Activated CD4-positive, alpha-beta T cell treated with anti-CD3 and anti-CD28 coated beads, Interleukin-2, amount 10 ng/mL, durations not matched to agents 24 days and 14 days (primary cell): ENCODE measurements at places on chromosomes 7 and 10.
A peak's percentile ranks its signal among the peaks of the same experiment; 100 is the strongest.

DNA sequence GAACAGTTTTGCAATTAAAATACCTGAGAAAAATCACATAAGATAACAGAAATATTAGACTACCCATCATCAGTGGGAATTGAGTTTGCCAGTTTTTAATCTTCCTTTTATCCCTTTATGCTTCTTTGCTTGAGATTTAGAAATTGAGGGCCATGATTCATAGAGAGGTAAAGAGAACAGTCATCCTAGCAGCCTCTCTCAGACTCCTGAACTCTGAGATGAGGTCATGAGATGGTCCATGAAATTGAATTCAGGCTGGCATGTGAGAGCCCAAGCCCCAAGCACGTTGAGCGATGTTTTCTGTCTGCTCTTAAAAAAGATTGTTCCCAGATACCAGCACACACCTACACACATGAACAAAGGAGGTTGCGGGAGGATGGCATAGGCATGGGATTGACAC, 91.1 kb downstream of the CREB5 start:
- DNase-seq: no peak

- DNase-seq: no peak
Measured at GRCh38 chr10:5595994-5596471, 70.4 kb downstream of the ASB13 start.

DNA sequence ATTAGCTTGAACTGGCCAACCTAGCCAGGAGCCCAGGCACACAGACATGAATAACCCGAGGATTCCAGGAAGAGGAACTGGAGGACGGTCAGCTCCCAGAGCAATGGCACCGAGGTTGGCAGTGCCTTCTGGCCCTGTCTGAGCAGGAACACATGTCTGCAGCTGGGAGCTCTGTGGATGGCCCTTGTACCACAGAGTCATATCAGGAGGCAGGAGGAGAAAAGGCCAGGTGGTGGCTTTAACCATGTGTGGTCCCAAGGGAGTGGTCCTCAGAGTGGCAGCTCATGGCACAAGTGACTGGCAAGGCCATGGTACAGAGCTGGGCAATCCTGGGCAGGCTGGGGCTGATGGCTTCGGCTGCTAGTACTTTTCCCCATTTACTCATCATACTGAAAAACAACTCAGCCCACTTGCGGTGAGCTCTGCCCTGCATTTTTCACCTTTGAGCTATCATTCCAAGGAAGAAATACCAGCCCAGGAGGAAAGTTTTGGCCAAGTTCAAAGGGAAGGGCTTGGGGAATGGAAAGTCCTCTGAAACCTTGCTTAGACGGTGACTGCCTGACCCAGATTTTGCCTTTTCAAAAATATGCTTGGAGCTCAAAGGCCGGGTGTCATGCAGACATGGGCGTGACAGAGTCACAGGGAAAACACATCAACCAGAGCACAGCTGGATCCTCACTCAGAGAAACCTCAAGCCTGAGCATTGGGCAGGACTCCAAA, 25.7 kb upstream of the LOXL4 start:
- no peak for DNase-seq

- DNase-seq: no peak
Measured at GRCh38 chr7:119647286-119647685, 625.7 kb upstream of the KCND2 start.

DNA sequence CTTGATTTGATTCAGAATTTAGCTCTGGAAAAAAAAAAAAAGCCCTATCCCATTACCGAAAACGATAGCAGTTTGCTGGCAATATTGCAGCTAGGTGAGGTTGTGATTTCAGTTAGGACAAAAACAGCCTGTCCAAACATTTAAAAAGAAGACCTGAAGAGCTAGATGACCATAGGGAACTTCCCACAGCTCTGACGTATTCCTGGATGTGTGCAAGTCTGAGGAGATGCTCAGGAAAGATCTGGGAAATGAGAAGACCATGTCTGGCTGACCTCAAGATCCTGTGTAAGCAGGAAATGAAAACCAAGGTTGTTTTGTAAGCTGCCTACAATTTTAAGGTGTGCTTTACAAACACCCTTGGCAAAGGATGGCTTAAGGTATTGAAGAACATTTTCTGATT, 88.7 kb downstream of the RAMP3 start:
- DNase-seq: no peak

- no peak for DNase-seq
Measured at GRCh38 chr7:32042900-32043299, 27.3 kb downstream of the PDE1C start.

DNA sequence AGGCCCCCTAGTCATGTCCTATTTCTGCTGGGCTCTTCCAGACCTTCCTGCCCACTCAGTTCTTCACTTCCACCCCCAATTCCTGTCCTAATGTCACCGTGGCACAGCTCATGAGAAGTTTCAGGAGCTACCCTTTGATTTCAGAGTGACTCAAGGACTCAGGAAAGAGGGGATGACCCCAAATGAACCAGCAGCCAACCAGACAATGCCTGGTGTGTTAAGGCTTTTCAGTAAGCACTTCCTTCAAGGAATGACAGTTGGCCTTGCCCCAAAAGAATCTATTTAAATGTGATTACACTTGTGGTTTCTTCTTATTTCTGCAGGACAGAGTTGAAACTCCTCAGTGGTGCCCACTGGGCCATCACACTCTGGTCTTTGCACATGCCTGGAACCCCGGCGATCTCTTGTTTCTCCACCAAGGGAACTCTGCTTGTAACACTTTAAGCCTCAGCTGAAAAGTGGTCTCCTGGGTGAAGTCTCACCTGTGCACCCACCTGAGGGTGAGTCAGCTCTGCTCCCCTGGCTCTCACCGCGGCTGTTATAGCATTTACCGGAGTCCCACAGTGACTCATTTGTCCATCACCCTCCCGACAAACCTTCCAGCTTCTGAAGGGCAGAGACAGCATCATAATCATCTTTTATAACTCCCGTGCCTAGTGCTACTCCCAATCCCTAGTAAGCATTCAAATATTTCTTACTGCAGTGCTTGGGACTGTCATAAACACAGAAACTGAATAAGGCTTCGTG, 123.0 kb upstream of the SVIL start:
- DNase-seq: no peak

DNA sequence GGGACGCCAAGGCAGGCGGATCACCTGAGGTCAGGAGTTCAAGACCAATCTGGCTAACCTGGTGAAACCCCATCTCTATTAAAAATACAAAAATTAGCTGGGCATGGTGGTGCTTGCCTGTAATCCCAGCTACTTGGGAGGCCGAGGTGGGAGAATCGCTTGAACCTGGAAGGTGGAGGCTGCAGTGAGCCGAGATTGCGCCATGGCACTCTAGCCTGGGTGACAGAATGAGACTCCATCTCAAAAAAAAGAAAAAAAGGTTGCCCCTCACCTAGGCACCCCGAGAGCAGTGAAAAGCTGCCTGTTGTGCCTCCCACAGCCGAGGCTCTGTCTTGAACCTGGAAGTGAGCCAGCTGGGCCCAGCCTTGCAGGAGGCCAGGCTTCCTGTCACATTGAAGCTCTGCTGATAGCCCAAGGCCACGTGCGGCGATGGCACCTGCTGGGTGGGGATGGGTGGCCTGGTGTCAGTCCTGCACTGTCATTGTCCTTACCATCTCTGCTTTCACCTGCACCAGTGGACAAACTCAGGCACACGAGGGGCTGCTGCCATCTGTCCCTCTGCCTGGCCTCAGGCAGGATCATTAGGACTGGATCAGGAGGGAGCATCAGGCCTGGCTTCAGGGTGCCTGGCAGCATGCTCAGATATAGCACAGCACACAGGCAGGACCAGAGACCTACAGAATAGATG, 37.8 kb downstream of the DNAJB12 start:
- peak; percentile 78 for DNase-seq

GRCh38 chr10:124423813-124424212, 5.1 kb upstream of the OAT start:
- DNase-seq: no peak

DNA sequence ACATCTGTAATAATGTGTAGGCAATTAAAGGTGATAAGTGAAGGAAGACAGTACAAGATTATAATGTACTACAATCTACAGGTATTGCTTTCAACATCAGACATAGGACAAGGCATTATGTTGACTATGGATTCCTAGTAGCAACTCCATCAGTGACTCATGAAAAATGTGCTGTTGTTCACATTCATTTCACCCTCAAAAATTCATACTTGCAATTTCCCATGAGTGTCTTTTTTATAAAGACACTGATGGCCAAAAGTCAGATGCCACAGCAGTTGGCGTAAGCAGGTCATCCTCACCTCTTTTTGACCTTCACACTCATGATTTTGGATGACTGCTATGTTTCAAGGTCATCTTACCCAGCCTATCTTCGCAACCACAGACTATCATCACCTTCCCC, 100.0 kb upstream of the AMPH start:
- no peak for DNase-seq

DNA sequence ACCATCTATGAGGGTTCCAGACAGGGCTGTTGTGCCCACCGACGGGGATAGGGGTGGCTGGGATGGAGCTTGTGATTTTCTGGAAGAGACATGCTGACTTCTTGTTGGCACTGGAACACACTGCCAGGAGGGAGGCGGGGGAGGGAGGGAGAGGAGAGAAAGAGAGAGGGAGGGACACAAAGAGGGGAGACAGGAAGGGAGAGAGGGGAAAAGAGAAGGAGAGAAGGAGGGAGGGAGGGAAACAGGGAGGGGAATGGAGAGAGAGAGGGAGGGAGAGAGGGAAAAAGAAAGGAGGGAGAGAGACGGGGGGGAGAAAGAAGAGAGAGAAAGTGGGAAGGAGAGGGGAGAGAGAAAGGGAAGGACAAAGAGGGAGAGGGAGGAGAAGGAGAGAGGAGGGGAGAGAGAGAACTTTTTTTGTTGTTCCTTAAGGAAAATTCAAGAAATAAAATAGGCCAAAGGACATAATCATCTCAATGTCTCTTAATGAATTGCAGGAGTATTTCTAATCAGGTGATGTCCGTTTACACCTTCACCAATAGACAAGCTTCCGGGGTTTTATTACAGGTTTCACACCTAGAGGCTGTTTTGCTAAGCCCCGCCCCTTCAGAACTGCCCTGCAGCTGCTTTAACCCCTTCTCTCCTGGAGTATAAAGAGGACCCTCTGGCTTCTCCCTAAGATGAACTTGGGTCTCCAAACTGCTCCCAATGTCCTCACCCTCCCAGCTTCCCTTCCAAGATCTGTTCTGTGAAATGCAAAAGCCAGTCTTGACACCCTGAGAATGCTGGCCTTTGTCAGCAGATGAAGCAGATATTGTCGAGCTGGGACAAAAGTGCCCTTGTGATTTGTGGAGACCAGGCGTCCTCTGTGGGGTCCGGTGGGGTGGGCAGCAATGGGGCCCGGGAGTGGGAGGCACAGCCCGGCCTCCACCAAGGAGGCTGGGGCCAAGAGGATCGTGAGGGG, 82.0 kb upstream of the GTF2IRD1 start:
- DNase-seq: no peak

DNA sequence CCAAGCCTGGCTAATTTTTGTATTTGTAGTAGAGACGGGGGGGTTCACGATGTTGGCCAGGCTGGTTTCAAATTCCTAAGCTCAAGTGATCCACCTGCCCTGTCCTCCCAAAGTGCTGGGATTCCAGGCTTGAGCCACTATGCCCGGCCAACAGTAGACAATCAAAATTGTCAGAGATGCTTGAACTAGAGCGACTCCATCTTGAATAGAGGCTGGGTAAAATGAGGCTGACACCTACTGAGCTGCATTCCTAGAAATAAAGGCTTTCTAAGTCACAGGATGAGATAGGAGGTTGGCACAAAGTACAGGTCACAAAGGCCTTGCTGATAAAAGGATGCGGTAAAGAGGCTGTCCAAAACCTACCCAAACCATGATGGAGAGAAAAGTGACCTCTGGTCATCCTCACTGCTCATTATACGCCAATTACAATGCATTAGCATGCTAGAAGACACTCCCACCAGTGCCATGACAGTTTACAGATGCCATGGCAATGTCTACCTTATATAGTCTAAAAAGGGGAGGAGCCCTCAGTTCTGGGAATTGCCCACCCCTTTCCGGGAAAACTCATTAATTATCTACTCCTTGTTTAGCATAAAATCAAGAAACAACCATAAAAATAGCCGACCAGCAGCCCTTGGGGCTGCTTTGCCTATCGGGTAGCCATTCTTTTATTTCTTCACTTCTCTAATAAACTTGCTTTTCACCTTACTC, 134.5 kb downstream of the BAMBI start:
- DNase-seq: no peak

GRCh38 chr7:68821846-68822245, 776.4 kb upstream of the AUTS2 start:
- no peak for DNase-seq

DNA sequence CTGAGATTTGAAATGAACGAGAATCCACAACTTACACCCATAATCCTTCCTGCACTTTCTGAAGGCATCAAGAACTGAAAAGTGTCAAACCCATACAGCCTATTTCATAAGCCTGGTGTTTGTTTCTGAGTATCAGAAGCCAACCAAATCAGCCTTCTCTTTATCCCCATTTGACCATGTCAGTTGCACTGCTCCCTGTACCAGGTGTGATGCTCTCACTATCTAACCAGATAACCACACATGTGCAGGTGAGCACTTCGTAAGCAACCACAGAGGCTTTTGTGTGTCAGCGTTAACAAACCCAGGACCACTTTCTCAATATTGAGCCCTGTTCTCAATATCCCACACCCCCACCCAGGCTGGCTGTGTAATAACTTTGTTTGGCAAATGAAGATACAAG, 114.4 kb downstream of the DOCK4 start:
- DNase-seq: peak; percentile 46

DNA sequence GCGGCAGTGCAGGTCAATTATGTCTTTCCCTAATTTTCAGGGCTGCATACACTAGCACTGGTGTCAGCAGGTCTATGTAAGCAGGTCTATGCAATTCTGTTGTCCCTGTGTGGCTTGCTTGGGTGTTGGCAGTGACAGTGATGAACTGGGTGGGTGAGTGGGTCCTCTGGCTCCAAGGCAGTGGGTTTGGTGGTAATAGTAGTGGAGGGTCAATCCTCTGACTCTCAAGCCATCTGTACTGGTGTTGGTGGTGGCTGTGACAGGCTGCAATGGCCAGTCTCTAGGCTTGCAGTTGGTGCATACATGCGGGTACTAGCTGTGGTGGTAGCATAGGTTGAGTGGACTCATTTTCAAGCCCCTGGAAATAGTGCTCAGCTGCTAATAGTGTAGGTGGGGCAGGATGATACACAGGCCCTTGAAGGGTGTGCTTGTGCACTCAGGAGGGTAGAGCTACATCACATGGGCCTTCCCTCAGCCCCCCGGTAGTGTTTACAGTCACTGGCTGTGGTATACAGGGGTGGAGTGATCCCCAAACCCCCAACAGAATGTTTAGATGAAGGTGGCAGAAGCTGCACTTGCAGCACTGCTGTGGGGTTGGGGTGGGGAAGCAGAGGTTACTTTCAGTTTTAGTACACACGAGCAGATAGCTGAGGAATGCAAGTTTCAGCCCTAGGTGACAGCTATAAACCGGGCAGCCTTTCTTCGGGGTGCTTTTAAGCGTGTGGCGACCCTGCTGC, 331.3 kb downstream of the PCDH15 start:
- no peak for DNase-seq

- no peak for DNase-seq
Measured at GRCh38 chr7:124915242-124915641, 14.4 kb downstream of the POT1 start.

GRCh38 chr10:132136689-132137088, 50.1 kb upstream of the DPYSL4 start:
- no peak for DNase-seq

DNA sequence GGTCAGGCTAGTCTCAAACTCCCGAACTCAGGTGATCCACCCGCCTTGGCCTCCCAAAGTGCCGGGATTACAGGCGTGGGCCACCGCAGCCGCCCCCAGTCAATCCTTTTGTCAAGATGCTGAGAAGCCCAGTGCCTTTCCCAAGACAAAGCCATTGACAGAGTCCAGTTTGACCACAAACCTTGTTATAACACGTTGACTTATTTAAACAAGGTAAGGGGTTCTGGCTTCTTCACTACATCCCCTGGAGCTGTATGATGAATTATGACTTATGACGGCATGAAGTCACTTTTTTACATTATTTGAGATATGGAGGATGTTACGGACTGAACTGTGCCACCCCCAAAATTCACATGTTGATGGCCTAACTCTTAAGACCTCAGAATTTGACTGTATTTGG, 5.8 kb upstream of the SEC61G start:
- DNase-seq: no peak
